DMS79 (cell line): ENCODE measurements at places on chromosomes 12 and 14.

DNA sequence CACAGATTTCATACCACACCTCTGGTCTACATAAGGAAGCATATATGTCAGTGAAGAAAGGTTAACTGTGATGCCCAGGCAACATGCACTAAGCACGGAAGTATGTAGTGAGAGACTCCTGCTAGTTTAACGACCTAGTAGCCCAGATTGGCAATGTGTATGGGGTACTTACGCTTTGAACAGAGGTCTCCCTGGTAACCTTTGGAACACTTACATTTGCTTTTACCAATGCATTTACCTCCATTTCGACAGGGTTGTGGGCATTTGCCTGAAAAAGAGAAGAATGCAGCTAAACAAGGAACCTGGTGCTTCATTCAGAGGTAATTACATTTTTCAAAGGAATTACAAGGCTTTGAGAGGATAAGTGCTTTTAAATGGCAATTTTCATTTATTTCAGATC is 65.2 kb downstream of the WIF1 start:
- DNase-seq: no peak

DNA sequence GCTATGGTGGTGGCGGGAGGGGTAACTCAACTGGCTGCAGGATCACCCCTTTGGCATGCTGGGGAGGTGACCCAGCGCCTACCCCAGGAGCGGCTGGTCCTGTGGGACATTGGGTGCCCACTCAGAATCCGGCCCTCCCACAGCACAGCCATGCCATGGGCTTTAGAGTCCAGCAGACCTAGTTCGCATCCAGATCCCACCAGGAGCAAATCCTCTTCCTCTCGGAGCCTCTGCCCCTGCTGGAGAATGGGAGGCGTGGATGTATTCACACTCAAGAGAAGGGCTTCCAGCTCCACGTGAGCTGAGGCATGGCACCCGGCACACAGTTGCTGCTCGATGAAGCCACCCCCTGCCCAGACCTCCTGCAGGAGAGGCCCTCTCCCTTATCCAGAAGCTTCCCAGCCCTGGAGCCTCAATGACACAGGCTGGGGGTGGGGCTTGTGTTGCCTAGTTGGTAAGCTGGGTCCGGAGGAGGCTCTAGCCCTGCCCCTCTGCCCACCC is 17.7 kb downstream of the FAM222A start:
- no peak for DNase-seq

- no peak for DNase-seq
Observed at GRCh38 chr12:34215213-34215892, 193.1 kb downstream of the ALG10 start.

GRCh38 chr14:68372368-68372767 is 420.5 kb downstream of the ZFP36L1 start:
- DNase-seq: no peak

DNA sequence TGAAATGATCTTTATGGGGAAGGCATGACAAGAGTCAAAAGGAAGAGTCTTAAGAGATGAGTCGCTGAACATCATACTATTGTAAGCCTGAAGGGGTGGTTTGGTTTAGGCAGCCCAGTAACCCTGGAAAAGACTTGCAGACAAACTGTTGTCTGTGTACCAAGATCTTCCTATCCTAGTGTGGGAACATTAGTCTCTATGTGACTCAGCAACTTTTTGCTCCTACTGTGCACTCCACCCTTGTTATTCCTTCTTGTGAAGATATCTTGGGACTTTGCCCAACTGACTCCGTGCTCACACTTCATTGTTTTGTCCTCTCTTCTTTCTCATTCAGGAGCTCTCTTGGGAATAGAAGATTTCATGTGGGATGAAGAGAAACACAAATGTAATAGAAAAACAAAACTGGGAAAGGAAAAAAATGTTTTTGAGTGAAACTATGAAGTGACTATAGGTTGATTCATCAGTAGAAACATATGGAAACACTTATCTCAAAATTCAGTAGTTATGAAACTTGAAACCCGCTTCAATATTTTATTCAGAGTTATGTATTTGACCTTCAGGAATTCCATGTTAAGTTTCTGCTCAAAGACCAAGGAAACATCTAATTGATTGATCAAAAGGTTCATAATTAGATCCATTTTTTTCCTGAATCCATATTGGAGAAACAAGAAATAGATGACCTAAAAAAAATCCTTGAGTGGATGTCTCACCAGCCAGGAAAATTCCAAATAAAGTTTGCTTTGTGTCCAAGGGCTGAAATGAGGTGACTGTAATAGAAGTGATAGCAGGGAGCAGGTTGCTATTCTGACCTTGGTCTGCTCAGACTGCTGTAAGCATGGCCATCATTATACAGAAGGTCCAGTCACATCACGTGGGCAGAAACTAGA is 67.2 kb downstream of the BTG1 start:
- no peak for DNase-seq

GRCh38 chr12:2080604-2081003 is 27.8 kb downstream of the CACNA1C start:
- DNase-seq: no peak

DNA sequence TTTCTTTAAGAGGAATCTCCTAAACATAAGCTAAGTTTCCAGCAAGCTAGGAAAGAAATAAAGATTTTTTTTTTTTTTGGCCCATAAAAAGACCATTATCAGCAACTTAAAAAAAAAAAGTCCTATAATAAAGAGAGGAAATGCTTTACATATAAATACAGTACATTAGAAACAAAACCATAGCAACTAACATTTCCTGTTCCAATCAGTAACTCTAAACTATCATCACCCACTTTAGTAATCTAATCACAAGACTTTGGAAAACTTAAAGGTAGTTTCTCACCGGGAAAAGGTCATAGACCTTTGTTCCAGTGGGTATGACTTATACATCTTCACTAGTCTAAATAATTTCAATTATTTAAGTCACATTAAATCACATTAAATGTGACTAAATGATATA is 11.1 kb downstream of the SPTSSA start:
- DNase-seq: no peak

GRCh38 chr12:112820796-112821195 is 29.2 kb downstream of the RPH3A start:
- DNase-seq: no peak

DNA sequence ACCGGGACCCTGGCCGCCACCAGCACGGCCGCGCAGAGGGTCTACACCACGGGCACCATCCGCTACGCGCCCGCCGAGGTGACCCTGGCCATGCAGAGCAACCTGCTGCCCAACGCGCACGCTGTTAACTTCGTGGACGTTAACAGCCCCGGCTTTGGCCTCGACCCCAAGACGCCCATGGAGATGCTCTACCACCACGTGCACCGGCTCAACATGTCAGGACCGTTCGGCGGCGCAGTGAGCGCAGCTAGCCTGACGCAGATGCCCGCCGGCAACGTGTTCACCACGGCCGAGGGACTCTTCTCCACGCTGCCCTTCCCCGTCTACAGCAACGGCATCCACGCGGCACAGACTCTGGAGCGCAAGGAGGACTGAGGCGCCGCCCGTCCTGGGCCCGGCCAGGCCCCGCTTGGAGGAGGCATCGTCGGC is 150.1 kb downstream of the EGLN3 start:
- no peak for DNase-seq

GRCh38 chr14:77265561-77266335 is 5.3 kb downstream of the NGB start:
- DNase-seq: no peak

DNA sequence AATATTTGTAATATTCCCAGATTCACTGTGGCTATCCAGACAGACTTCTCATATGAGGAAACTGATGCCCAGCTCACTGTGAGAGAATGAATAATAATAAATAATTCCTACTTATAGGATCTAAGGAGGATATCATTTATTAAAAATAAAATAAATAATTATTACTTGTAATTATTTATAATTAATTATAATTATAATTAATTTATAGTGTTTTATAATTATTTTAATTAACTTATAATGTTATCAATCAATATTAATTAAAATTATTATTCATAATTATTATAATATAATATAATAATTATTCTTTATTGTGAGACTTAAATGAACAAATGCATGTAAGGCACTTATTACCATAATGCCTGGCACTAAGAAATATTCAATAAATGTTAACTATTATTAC is 192.8 kb downstream of the GALC start:
- no peak for DNase-seq

DNA sequence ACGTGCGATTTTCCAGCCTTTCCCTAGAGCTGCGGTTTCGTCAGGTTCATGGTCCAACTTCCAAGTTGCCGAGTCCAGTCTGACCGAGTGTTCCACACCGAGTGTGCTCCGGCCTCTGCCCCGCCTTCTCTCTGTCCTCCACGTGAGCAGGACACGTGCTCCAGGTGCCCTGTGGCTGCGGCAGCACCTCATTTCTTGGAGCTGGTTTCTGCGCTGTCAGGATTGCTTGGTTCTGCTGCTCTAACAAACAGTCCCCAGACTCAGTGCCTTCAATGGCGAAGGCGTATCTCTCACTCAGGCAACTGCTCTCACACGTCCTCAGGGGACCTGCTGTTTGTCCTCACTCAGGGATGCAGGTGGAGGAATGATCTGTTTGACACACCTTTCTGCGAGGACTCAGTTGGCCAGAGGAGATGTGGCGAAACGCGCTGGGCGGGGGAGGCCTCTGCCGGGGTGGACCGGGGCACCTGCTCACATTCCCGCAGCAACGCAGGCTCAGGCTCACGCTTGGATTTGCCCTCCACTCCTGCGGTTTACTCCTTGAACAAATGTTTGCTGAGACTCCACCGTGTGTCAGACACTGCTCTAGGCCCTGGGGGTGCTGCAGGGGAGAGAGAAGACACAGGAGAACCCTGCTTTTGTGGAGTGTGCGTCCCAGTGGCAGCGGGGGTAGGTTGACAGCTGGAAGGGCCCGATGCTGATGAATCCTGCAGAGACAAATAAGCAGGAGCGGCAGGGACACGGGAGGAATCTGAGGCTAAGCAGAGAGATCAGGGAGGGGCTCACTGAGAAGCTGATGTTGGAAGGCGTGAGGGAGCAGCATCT is 63.4 kb upstream of the FBRSL1 start:
- no peak for DNase-seq

GRCh38 chr12:103855896-103856657 is 15.0 kb upstream of the NT5DC3 start:
- DNase-seq: no peak

DNA sequence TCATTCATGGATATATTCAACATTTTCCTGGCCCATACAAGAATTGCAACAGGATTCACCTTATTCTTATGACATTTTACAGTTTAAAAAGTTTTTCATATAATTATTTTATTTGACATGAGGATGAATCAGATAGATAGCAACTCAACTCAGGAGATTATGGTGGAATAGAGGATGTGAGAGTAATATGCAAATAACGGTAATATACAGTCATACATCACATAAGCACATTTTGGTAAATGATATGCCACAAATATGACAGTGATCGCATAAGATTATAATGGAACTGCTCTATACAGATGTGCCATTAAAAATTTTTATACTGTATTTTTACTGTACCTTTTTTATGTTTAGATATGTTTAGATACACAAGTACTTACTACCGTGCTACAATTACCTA is 24.1 kb upstream of the CRADD start:
- no peak for DNase-seq

GRCh38 chr12:31321897-31322228 is 4.1 kb downstream of the SINHCAF start:
- no peak for DNase-seq

DNA sequence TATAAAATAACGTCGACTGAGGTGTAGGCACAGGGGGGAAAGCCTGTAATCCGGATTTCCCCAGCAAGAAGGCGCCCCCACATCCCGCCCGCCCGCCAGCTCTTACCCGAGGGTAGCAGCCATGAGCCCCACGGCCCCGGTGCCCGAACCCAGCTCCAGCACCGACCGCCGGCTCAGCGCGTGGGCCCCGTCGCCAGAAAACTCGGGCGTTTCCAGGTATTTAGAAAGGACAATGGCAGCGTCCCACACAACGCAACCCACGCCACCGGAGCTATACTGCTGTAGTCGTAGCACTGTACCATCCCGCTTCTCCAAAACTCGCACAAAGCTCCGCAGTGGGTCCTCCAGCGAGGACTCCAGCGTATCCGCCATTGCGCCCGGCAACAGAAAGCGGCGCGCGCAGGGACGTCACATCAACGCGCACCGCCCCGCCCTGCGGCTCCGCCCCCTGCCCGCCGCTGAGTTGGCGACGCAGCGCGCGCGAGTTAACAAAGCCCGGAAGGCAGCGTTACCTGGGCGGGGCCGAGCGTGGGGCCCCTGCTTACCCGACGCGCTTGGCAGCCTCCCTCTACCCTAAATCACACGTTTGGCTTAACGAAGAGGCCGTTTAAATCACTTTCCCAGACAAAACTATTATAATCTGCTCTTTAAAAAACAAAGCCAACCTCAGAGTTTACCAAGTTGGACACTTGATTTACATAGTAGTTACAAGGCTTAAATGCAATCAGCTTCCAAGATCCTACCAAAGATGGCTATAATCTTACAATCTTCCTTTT is at the start of gene VCPKMT:
TSS of gene VCPKMT (minus strand) at position 392 of the 776 bp plus-strand sequence. CDS start at position 372, 20 bp downstream.
- peak; percentile 94 for DNase-seq

GRCh38 chr12:110005319-110005973 is 6.2 kb downstream of the ANKRD13A start:
- DNase-seq: no peak

DNA sequence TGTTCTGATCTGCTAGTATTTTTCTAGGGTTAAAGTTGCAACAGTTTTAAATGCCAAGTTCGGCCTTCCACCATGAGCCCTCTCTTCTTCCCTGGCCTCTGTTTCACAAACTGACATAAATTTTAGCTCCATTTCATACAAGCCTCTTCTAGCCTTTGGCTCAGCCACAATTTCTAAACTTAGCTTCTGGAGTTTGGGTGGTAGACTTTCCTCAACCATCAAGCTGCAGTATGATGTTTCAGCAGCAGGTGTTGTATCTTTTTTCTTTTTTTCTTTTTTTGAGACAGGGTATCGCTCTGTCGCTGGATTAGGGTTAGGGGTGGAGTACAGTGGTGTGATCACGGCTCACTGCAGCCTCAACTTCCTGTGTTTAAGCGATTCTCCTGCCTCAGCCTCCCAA is 29.4 kb downstream of the SETD3 start:
- DNase-seq: no peak

DNA sequence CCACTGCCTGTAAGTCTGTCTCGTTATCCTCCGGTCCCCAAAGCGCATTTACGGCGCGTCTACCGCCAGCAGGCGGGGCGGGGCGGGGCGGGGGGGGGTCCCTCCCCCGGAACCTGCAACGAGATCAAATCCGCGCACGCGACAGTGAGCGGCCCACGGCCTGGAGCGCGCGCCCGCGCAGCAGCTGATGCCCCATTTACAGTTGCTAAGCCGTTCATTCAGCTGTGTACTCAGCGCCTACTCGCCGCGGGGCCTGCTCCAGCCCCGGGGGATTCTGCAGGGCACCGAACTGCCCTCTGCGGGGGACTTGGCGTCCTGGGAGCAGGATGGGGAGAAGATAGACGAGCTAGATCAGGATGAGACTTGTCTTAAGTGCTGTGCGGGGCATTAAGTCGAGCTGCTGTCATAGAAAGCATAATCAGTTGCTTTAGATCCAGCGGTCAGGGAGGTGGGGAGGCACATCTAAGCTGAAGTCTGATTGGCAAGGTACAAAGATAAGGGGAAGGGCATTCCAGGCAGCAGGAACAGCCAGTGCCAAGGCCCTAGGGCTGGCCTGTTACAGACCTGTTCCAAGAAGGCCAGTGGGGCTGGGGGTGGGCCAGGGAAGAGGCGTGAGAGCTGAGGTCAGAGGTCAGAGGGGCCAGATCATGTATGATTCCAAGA is 1.4 kb upstream of the CCDC85C start:
- peak; percentile 59 for DNase-seq

GRCh38 chr12:119910586-119910985 is 33.5 kb upstream of the CIT start:
- no peak for DNase-seq
